ENCODE measurements at places on chromosomes 16 and 17.

DNA sequence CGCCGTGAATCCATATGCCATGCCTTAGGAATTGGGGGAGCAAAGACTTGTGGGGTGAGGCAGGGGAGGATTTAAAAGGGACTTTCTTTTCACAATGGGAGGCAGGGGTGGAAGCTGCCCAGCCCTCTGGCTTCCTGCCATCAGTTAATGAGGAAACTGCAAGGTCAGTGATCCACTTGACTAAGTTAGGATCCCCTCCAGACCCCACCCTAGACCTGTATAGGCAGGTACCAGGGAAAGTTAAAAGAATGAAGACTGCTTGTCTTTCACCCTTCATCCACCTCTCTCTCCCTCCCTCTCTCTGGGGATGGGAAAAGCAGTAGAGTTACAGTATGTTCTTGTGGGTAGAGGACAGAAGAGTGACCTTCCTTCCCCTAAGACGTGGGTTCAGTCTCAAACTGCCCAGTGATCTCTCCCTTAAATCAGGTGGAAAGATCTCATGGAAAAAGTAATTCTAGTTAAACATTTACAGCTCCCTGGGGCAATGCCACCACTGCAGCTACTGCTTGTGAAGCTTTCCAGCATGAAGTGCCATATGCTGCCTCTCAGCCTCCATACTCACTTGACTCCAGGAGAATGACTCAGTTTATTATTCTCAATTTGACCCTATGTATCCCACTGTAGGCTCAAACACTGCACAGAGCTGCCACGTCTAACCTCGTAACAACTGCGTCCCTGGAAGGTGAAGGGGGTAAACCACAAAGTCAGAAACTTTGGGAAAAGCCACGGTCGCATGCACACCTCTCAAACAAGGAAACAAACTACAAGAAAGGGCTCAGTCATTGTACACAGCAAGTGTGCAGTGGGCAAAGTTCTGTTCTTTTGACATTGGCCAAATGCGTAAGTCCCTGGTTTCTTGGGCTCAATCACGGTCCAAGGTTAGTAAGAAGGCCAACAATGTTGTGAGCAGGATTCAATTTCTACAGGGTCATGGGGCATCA lies 1.2 kb downstream of the COA3 start:
- DNase-seq, result no peak

DNA sequence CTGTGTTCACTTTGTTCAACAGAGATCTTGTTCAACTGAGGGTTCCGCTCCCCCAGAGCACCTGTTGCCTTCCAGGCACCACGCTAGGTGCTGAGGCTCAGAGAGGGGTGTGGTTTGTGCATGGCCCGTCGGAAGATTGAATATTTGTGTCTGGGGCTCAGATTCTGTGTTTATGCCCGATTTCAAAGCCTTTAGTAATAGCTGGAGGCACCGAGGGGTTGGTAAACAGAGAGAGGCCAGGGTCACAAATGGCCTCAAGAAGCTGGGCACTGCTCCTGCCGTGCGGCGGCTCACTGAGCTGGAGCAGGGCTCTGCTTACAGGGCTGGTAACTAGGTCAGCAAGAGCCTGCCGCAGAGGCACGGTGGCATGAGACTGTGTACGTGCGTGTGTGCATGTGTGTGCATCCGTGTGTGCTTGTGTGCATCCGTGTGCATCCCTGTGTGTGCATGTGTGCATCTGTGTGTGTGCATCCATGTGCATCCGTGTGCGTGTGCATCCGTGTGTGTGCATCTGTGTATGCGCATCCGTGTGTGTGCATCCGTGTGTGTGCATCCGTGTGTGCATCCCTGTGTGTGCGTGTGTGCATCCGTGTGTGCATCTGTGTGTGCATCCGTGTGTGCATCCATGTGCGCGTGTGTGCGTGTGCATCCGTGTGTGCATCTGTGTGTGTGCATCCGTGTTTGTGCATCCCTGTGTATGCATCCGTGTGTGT lies 5.4 kb downstream of the ITGAE start:
- no peak for DNase-seq

DNA sequence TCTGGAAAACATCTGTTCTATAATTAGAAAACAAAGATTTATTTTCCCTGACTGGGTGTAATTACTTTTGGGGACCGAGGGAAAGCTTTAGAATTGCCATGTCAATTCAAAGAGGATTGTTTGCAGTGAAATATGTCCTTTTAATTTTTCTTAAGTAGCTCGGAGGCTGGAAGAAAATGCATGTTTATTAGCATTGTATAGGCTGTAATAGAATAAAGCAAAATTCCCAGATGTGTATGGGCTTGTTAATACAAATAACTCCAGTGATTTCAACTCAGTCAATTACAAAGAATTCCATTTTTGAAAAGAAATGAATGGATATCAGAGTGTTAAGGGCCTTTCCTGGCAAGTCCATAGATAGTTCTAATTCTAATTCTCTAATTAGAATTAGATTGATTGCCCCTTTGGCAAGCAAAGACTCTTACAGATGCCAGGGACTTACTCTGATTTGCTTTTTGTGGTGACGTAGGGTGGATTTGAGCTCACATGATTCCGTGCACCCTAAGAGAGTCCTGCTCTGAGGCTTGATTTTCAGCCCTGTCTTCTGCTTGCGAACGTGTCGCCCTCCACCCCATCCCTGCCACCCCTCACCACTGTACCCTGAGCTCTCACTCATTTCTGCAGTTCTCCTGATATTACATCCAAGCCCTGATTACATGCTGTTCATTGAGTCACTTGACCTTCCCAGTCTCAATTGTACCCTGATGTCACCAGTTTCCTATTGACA lies 70.0 kb upstream of the FAM20A start:
- DNase-seq, result no peak

DNA sequence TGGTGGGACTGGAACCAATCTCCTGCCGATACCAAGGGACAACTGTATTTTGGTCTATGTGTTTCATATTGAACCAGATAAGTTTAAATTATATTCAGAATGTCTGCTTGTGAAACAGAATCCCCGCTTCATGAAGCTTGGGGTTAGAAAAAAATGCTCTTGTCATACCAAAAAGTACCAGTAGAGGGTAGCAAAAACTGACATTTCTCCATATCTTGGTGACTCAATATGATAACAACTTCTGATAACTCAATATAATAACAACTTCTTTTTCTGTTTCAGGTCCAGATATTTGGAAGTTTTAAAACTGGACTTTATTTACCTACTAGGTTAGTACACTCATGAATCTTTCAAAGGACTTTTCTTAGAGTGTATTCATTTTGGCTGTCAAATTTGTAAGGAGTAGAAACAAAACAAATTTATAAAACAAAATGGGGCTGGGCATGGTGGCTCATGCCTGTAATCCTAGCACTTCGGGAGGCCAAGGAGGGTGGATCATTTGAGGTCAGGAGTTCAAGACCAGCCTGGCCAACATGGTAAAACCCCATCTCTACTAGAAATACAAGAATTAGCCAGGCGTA lies 52.3 kb upstream of the ADCY7 start:
- peak; percentile 34 for DNase-seq

- no peak for DNase-seq
Measured at GRCh38 chr17:77146882-77147281, 6.1 kb downstream of the SEC14L1 start.

- no peak for DNase-seq
Measured at GRCh38 chr17:34917381-34917780, 43.9 kb downstream of the CCT6B start.

GRCh38 chr16:58025351-58026138 lies at the start of gene MMP15:
Gene MMP15, plus strand, starts transcription at chr16:58025754. Its CDS starts 597 bp downstream, at chr16:58026351.
- peak; percentile 42 for DNase-seq

- no peak for DNase-seq
Measured at GRCh38 chr17:75295201-75296158, 6.2 kb upstream of the SLC25A19 start.

GRCh38 chr17:1488826-1489270 lies 3.6 kb downstream of the MYO1C start:
- no peak for DNase-seq

- no peak for DNase-seq
Measured at GRCh38 chr16:22813948-22814710, at the start of gene HS3ST2. Gene HS3ST2, plus strand, starts transcription at chr16:22814162. Its CDS starts 449 bp downstream, at chr16:22814611.

- peak; percentile 65 for DNase-seq
Measured at GRCh38 chr17:8176197-8176940, at the start of gene TMEM107. Gene TMEM107, minus strand, starts transcription at chr17:8176380. Its CDS starts 94 bp downstream, at chr17:8176286.

All from activated CD4-positive, alpha-beta T cell treated with anti-CD3 and anti-CD28 coated beads, Interleukin-2, amount 50 U/mL, for 24 hours (primary cell).